ENCODE measurements at places on chromosomes 2 and 18. TPM values are rescaled to one million over a fixed set of nuclear protein-coding genes. Genes with fewer than 3 reads are reported as not detected.

Gene NLRC4
- 15.3 TPM for total RNA-seq

Gene KCNG2
- 0.46 TPM for total RNA-seq

- no peaks in the 10 kb centered on the region for H3K27me3 ChIP-seq
- H3K36me3 ChIP-seq: no peaks in the 10 kb centered on the region
These were observed 17.0 kb downstream of the BABAM2 start for GRCh38 chr2:27907547-27907946.

GRCh38 chr2:29375843-29376242, 260.6 kb downstream of the CLIP4 start:
- H3K36me3 ChIP-seq: no peaks in the 10 kb centered on the region
- no peak for DNase-seq
- H3K4me1 ChIP-seq: no peaks in the 10 kb centered on the region

- peaks cover 32% of the 10 kb centered on the region for H3K27me3 ChIP-seq
- H3K36me3 ChIP-seq: no peaks in the 10 kb centered on the region
- H3K4me3 ChIP-seq: peak overlapping the region; percentile 52
- H3K27ac ChIP-seq: no peak overlapping the region
- peaks cover 21% of the 10 kb centered on the region for H3K4me1 ChIP-seq
These were observed 573 bp downstream of the IGFBP2 start for GRCh38 chr2:216633616-216634369.

- H3K4me1 ChIP-seq: peaks cover 8% of the 10 kb centered on the region
- no peak overlapping the region for H3K4me3 ChIP-seq
- no peak overlapping the region for H3K27ac ChIP-seq
- no peak for DNase-seq
- no peaks in the 10 kb centered on the region for H3K36me3 ChIP-seq
These were observed 117.9 kb upstream of the ODC1 start for GRCh38 chr2:10566018-10566417.

- no peak overlapping the region for H3K27ac ChIP-seq
- no peak for DNase-seq
- H3K27me3 ChIP-seq: no peaks in the 10 kb centered on the region
- no peaks in the 10 kb centered on the region for H3K36me3 ChIP-seq
- no peak overlapping the region for H3K4me3 ChIP-seq
These were observed 240.9 kb downstream of the MYCN start for GRCh38 chr2:16181062-16181740.

GRCh38 chr18:3498698-3499471, 48.9 kb downstream of the TGIF1 start:
- peaks cover 7% of the 10 kb centered on the region for H3K27me3 ChIP-seq
- H3K36me3 ChIP-seq: no peaks in the 10 kb centered on the region
- H3K4me1 ChIP-seq: peaks cover 8% of the 10 kb centered on the region
- peak; percentile 69 for DNase-seq
- peak overlapping the region; percentile 47 for H3K4me3 ChIP-seq
- H3K27ac ChIP-seq: no peak overlapping the region

Gene RTTN
- 13.0 TPM for total RNA-seq

- no peaks in the 10 kb centered on the region for H3K27me3 ChIP-seq
- peaks cover 17% of the 10 kb centered on the region for H3K4me1 ChIP-seq
- H3K27ac ChIP-seq: no peak overlapping the region
- no peaks in the 10 kb centered on the region for H3K36me3 ChIP-seq
- no peak overlapping the region for H3K4me3 ChIP-seq
These were observed 8.9 kb upstream of the ID2 start for GRCh38 chr2:8672940-8673339.

GRCh38 chr2:165214093-165214492, 10.2 kb upstream of the SCN3A start:
- no peak overlapping the region for H3K27ac ChIP-seq
- no peak for DNase-seq

- no peaks in the 10 kb centered on the region for H3K27me3 ChIP-seq
- peaks cover 3% of the 10 kb centered on the region for H3K4me1 ChIP-seq
- DNase-seq: no peak
- H3K36me3 ChIP-seq: no peaks in the 10 kb centered on the region
- no peak overlapping the region for H3K4me3 ChIP-seq
- no peak overlapping the region for H3K27ac ChIP-seq
These were observed 143.6 kb downstream of the OSR1 start for GRCh38 chr2:19214682-19215391.

Gene TGFA
- 9.1 TPM for total RNA-seq

GRCh38 chr2:159867567-159868361, 69.8 kb upstream of the CD302 start:
- H3K4me3 ChIP-seq: no peak overlapping the region
- no peaks in the 10 kb centered on the region for H3K27me3 ChIP-seq
- no peaks in the 10 kb centered on the region for H3K36me3 ChIP-seq

Gene GDF7
- total RNA-seq: 0.72 TPM

DNA sequence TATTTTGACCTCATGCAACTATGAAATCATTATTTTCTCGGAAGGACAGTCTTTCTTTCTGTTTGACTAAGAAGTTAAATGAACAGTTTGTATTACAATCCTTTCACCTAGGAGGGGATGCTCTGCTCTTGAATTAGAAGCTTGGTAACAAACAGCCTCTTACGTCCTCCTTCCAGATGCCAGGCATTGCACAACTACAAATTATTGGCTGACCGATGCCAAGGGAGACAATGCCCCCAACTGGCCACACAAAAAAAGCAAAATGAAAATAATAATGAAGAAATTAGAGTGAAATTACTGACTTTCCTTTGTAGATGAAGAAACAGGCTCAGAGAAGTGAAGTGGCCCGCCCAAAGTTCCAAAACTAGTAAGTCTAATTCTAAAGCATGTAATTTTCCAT, 177.9 kb downstream of the CYRIA start:
- no peak overlapping the region for H3K4me3 ChIP-seq
- H3K27ac ChIP-seq: no peak overlapping the region
- no peaks in the 10 kb centered on the region for H3K4me1 ChIP-seq
- no peaks in the 10 kb centered on the region for H3K27me3 ChIP-seq
- no peaks in the 10 kb centered on the region for H3K36me3 ChIP-seq

DNA sequence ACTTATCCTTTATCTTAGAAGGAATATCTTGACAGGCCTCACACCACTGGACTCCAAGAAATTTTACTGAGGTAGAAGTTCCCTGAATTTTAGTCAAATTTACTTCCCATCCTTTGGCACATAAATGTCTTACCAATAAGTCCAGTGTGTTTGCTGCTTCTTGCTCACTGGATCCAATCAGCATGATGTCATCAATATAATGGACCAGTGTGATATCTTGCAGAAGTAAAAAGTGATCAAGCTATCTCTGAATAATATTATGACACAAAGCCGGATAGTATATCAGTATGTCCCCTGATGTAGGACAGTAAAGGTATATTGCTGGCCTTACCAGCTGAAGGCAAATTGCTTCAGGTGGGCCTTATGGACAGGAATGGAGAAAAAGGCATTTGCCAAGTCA, 6.9 kb upstream of the GYPC start:
- no peak for DNase-seq
- H3K27ac ChIP-seq: no peak overlapping the region
- no peaks in the 10 kb centered on the region for H3K27me3 ChIP-seq
- no peaks in the 10 kb centered on the region for H3K4me1 ChIP-seq

Gene LYG2
- not detected for total RNA-seq

Gene ZNF516
- total RNA-seq: 28.0 TPM

DNA sequence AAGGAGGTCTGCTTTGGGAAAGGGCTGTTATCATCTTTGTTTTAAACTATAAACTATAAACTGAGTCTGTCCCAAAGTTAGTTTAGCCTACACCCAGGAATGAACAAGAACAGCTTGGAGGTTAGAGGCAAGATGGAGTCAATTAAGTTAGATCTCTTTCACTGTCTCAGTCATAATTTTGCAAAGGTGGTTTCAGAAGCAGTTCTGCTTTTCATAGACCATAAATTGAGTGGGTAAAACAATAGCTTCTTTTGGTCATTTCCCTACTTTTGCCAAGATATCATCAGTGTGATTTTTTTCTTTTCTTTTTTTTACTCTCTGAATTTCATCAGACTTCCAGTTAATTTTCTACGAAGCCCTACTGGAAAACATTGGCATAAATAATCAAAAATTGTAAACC, 117.0 kb downstream of the AP1S3 start:
- no peaks in the 10 kb centered on the region for H3K4me1 ChIP-seq
- H3K36me3 ChIP-seq: no peaks in the 10 kb centered on the region
- H3K27me3 ChIP-seq: no peaks in the 10 kb centered on the region
- no peak overlapping the region for H3K4me3 ChIP-seq
- DNase-seq: no peak
- H3K27ac ChIP-seq: no peak overlapping the region

DNA sequence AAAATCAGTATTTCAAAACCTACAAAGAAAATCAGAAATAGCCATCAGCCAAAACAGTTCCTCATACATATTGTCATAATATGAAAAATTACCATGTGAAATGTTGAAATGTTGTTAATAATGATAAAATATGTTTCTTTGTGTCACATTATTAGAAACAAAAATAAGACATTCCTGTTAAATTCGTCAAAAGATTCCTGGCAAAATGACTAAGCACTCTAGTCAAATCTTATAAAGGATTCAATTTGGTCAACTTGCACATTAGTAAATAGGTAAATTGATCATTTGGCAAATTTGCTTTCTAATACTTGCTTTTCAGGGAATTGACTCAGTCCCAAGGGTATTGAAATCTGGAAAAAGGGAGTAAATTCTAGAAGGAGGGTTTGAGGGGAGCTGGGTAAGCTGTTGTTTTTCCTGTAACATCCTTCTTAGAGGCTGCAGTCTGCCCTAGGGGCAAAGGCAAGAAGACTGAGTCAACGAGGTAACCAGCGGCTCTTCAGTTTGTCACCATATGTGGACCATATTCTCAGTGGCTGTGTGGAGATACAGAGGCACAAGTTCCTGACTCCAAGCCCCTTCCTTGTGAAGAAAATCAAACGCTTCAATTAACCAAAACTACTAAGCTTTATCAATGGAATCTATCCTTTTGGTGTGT, 482.3 kb downstream of the TNS1 start:
- H3K27ac ChIP-seq: no peak overlapping the region
- no peak overlapping the region for H3K4me3 ChIP-seq

Gene NEURL3
- total RNA-seq: 0.29 TPM

Gene PLCL1
- total RNA-seq: 7.7 TPM

DNA sequence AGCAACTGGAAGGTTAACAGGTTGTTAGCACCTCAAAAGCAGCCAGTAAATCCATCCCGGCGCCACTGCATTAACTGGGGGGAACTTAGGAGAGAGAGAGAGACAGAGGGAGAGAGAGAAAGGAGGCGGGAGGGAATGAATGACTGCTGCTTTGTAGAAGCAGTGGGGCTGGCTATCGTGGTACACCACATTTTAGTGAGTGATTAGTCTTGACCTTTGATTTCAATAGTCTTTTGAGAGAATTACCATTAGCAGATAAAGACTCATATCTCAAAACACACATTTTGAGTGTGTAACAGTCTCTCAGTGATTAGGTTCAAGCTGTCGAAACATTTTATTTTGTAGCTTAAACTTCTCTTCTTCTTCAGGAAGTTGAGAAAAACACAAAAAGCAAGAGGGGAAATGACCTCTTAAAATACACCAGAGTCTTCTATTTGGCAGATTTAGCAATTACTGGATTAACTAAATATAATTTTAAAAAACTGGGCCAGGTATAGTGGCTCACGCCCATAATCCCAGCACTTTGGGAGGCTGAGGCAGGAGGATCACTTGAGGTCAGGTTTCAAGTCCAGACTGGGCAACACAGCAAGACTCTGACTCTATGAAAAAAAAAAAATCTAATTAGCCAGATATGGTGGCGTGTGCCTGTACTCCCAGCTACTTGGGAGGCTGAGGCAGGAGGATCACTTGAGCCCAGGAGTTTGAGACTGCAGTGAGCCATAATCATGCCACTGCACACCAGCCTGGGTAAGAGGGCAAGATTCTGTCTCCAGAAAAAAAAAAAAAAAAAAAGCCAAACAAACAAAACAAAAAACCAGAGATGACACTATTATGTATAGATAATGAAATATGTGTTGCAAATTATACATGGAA, 22.0 kb upstream of the PNO1 start:
- no peaks in the 10 kb centered on the region for H3K27me3 ChIP-seq
- H3K4me1 ChIP-seq: no peaks in the 10 kb centered on the region
- no peak overlapping the region for H3K4me3 ChIP-seq
- DNase-seq: no peak
- no peak overlapping the region for H3K27ac ChIP-seq

DNA sequence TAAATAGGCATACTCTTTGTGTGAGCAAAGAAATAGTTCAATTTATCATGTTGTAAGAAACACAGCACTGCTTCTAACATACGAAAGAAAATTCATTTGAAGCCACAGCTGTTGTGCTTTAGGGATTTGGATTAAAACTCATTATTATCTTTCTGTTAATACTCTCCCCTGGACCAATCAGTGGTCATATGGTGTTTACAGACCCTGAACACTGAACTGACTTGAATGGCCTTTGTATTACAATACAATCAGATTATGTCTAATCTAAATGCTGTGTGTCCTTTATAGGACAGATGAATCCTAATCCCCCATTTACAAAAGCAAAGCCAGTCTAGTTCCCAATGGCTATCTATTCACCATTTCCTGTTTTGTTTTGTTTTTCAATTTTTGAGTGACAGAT, 36.5 kb downstream of the ZNF385B start:
- no peaks in the 10 kb centered on the region for H3K27me3 ChIP-seq
- no peaks in the 10 kb centered on the region for H3K4me1 ChIP-seq
- DNase-seq: no peak
- H3K36me3 ChIP-seq: no peaks in the 10 kb centered on the region
- no peak overlapping the region for H3K27ac ChIP-seq

- H3K36me3 ChIP-seq: no peaks in the 10 kb centered on the region
- H3K4me3 ChIP-seq: no peak overlapping the region
- H3K27me3 ChIP-seq: no peaks in the 10 kb centered on the region
- no peak overlapping the region for H3K27ac ChIP-seq
These were observed 72.2 kb upstream of the SLC4A10 start for GRCh38 chr2:161552015-161552414.

Gene CNDP1
- total RNA-seq: not detected

Gene CFAP65
- total RNA-seq: not detected

All from upper lobe of right lung (tissue), 1 donor.